ENCODE measurements at places on chromosomes 3 and 15.

- no peak for DNase-seq
- no peaks in the 10 kb centered on the region for H3K36me3 ChIP-seq
- no peak overlapping the region for H3K4me3 ChIP-seq
- no peaks in the 10 kb centered on the region for H3K4me1 ChIP-seq
- no peaks in the 10 kb centered on the region for H3K27me3 ChIP-seq
- no peak overlapping the region for H3K27ac ChIP-seq
Measured at GRCh38 chr15:96254173-96254572, 76.3 kb upstream of the NR2F2 start.

GRCh38 chr3:157151627-157152026 lies 8.3 kb downstream of the CCNL1 start:
- no peak overlapping the region for H3K4me3 ChIP-seq
- H3K4me1 ChIP-seq: peaks cover 20% of the 10 kb centered on the region
- DNase-seq: no peak
- no peak overlapping the region for H3K27ac ChIP-seq
- H3K27me3 ChIP-seq: no peaks in the 10 kb centered on the region
- peaks cover 44% of the 10 kb centered on the region for H3K36me3 ChIP-seq

DNA sequence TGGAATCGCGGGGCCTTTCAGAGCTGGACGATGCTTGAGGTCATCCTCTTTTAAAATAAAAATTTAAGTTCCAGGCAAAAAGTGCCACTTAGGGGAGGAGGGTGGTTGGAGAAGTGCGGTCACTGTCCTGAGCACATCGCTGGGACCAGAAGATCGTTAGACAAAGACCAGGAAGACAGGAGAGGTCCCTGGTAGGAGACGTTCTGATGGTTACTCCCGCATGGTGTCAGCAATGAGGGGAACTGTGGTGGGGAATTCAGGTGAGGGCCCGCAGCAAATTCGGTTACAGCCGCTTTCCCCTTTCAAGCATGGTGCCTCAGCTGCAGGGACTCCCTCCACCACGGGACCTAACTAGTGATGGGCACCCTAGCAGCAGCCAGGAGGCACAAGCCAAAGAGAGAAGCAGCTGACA lies 1.0 kb upstream of the ISY1 start:
- no peaks in the 10 kb centered on the region for H3K27me3 ChIP-seq
- H3K4me3 ChIP-seq: peak overlapping the region; percentile 95
- H3K4me1 ChIP-seq: peaks cover 19% of the 10 kb centered on the region

GRCh38 chr3:5974630-5975322 lies 787.3 kb downstream of the EDEM1 start:
- H3K27me3 ChIP-seq: no peaks in the 10 kb centered on the region
- no peak overlapping the region for H3K27ac ChIP-seq
- H3K4me1 ChIP-seq: no peaks in the 10 kb centered on the region
- H3K36me3 ChIP-seq: no peaks in the 10 kb centered on the region
- DNase-seq: no peak

DNA sequence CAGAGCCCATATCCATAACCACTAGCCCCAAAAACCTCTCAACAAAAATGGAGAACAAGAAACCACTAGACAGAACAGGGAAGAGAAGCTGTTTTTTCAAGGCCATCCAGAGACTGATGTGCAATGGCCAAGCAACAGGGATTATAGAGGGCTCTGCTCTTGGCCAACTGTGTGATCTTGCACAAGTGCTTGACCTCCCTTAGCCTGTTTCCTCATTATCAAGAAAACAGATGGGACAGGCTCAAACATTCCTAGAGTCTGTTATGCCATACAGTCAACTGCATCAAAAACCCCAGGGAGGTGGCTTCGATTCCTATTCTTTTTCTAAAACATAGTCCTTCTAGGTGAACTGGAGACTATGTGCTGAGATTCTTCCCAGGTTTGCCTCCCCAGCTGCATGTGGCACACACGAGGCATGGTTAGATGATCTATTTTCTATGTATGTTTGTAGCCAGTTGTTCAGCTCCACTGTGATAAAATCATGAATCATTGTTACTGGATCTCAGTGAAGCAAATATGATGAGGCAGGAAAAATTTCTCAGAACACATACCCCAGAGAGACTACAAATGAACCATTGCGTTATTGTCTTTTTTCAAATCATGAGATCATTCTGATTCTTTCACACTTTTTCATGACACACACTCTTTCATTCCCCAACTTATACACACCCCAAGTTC lies 132.9 kb upstream of the TGFBR2 start:
- H3K4me3 ChIP-seq: no peak overlapping the region
- H3K4me1 ChIP-seq: peaks cover 29% of the 10 kb centered on the region
- H3K27me3 ChIP-seq: no peaks in the 10 kb centered on the region
- no peak for DNase-seq

DNA sequence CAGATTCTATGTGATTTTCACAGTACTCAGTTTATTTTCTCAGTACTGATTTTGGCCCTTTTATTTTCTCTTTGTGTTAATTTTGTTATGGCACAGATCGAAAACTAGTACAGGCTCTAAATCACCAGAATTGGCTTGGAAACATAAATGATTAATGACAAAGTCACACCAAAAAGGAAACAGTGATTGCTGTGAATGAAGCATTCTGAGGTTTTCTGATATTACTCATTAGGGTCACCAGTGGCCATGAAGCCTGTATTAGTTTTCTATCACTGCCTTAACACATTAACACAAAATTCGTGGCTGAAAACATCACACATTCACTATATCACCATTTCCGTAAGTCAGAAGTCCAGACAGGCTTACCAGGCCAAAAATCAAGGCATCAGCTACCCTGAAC lies 343.0 kb upstream of the THRB start:
- H3K4me3 ChIP-seq: no peak overlapping the region
- no peak for DNase-seq
- H3K27me3 ChIP-seq: no peaks in the 10 kb centered on the region
- H3K27ac ChIP-seq: no peak overlapping the region
- no peaks in the 10 kb centered on the region for H3K36me3 ChIP-seq

GRCh38 chr15:83158393-83158792 lies 49.2 kb downstream of the HDGFL3 start:
- peaks cover 8% of the 10 kb centered on the region for H3K36me3 ChIP-seq
- no peak overlapping the region for H3K27ac ChIP-seq
- H3K4me3 ChIP-seq: no peak overlapping the region
- no peaks in the 10 kb centered on the region for H3K4me1 ChIP-seq
- no peak for DNase-seq
- H3K27me3 ChIP-seq: no peaks in the 10 kb centered on the region

GRCh38 chr15:101697488-101697887 lies 26.8 kb downstream of the TARS3 start:
- no peak for DNase-seq
- peaks cover 11% of the 10 kb centered on the region for H3K36me3 ChIP-seq

- H3K4me1 ChIP-seq: no peaks in the 10 kb centered on the region
- no peak overlapping the region for H3K4me3 ChIP-seq
- no peak for DNase-seq
- no peak overlapping the region for H3K27ac ChIP-seq
- H3K36me3 ChIP-seq: no peaks in the 10 kb centered on the region
Measured at GRCh38 chr3:193757457-193757856, 164.4 kb downstream of the OPA1 start.

- no peak overlapping the region for H3K4me3 ChIP-seq
- no peaks in the 10 kb centered on the region for H3K36me3 ChIP-seq
- DNase-seq: peak; percentile 35
Measured at GRCh38 chr15:52709187-52709981, 30.2 kb upstream of the ATOSA start.

- H3K4me1 ChIP-seq: no peaks in the 10 kb centered on the region
- DNase-seq: no peak
- no peak overlapping the region for H3K4me3 ChIP-seq
Measured at GRCh38 chr3:22399566-22399965, 648.6 kb upstream of the ZNF385D start.

DNA sequence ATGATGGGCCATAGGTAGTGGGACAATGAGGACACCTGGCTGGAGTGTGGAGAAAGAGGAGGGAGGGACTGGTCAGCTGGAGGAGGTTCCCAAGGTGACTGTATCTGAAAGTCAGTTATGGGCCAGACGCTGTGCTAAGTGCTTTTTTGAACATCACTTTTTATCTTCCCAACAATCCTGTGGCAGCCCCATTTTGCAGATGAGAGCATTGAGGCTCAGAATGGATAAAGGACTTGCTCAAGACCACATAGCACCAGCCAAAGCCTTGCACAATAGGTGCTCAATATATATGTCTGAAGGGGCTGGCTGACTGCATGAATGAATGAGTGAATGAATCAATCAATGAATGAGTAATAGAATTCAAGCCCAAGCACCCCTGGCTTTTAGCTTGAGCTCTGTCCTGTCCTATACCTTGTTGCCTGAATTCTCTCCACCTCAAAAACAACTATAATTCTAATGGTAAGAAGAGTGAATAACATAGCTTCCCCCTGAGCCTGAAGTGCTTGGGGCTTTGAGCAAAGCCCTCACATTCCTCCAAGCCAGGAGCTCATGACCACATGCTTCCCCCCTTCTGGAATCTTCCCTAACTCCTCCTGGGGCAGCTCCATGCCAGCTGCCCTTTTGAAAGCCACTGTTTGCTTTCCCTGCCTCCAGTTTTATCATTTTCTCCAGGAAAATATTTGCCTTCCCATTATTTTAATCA lies 150.9 kb downstream of the RPLP1 start:
- no peak for DNase-seq
- H3K36me3 ChIP-seq: no peaks in the 10 kb centered on the region
- no peak overlapping the region for H3K4me3 ChIP-seq
- no peak overlapping the region for H3K27ac ChIP-seq

DNA sequence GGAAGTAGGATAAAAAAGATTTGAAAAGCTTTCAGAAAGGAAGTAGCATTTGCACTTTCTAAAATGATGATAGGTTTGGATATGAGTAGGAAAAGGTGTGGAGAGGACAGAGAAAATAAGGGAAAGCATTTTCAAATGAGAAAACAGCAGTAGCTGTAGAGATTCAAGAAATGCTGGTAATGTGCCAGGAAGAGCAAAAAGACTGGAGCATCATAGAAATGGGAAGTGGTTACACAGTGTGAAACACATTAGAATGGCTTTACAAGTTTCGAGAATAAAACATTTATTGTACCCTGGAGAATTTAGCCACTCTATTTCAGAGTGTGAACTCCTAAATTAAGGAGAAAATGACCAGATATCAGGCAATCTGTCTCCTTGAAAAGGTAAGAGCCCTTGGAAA lies 108.3 kb upstream of the CHL1 start:
- H3K4me3 ChIP-seq: no peak overlapping the region
- no peaks in the 10 kb centered on the region for H3K27me3 ChIP-seq
- DNase-seq: no peak
- H3K27ac ChIP-seq: no peak overlapping the region
- no peaks in the 10 kb centered on the region for H3K36me3 ChIP-seq

DNA sequence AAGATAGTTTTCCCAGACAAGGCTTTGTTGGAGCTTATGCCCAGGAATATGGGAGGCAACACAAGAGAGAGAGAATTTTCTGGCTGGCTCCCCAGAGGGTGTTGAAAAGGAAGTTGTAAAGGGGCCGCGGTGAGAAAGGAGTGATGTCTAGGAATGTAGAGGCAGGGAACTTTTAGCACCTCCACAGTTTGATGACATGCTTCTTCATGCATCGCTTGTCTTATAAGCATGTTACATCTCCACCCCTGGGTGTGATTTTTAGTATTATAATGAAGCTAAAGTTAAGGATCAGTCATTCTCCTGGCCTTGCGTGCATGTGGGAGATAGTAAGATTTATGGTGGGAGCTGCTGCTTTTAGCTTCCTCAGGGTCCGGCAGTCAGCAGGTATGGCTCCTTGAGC lies 32.8 kb upstream of the TF start:
- H3K36me3 ChIP-seq: no peaks in the 10 kb centered on the region
- H3K27me3 ChIP-seq: peaks cover 28% of the 10 kb centered on the region
- no peak overlapping the region for H3K4me3 ChIP-seq
- H3K27ac ChIP-seq: no peak overlapping the region
- no peak for DNase-seq

- no peak overlapping the region for H3K4me3 ChIP-seq
- DNase-seq: no peak
- H3K4me1 ChIP-seq: no peaks in the 10 kb centered on the region
- no peak overlapping the region for H3K27ac ChIP-seq
- peaks cover 4% of the 10 kb centered on the region for H3K27me3 ChIP-seq
- H3K36me3 ChIP-seq: no peaks in the 10 kb centered on the region
Measured at GRCh38 chr3:55537563-55537962, 50.5 kb upstream of the WNT5A start.

GRCh38 chr3:125511420-125512118 lies 8.4 kb downstream of the SNX4 start:
- DNase-seq: no peak
- H3K27ac ChIP-seq: no peak overlapping the region
- H3K4me1 ChIP-seq: peaks cover 7% of the 10 kb centered on the region
- H3K4me3 ChIP-seq: no peak overlapping the region
- no peaks in the 10 kb centered on the region for H3K27me3 ChIP-seq

- no peaks in the 10 kb centered on the region for H3K4me1 ChIP-seq
- no peaks in the 10 kb centered on the region for H3K27me3 ChIP-seq
- DNase-seq: no peak
Measured at GRCh38 chr3:128745742-128746141, 19.8 kb downstream of the RAB7A start.

GRCh38 chr15:101453123-101454120 lies 36.1 kb downstream of the PCSK6 start:
- H3K4me3 ChIP-seq: no peak overlapping the region
- H3K27me3 ChIP-seq: no peaks in the 10 kb centered on the region
- DNase-seq: no peak
- no peaks in the 10 kb centered on the region for H3K4me1 ChIP-seq
- no peak overlapping the region for H3K27ac ChIP-seq

DNA sequence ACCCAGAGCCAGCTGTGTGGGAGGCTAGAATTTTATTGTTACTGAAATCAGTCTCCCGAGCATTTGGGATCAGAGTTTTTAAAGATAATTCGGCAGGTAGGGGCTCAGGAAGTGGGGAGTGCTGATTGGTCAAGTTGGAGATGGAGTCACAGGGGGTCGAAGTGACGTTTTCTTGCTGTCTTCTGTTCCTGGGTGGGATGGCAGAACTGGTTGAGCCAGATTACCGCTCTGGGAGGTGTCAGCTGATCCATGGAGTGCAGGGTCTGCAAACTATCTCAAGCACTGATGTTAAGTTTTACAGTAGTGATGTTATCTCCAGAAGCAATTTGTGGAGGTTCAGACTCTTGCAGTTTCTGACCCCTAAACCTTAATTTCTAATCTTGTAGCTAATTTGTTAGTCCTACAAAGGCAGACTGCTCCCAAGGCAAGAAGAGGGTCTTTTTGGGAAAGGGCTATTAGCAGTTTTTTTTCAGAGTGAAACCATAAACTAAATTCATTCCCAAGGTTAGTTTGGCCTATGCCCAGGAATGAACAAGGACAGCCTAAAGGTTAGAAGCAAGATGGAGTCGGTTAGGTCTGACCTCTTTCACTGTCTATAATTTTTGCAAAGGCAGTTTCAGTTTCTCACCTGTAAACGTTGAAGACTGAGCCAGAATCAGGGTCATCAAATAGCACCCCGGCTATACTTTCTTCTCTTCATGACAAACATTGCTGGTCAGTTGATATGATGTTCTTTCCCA lies 28.2 kb downstream of the FLNB start:
- no peak overlapping the region for H3K4me3 ChIP-seq
- H3K36me3 ChIP-seq: peaks cover 57% of the 10 kb centered on the region
- H3K27ac ChIP-seq: no peak overlapping the region
- peaks cover 42% of the 10 kb centered on the region for H3K4me1 ChIP-seq

GRCh38 chr15:66066481-66066880 lies 187.1 kb downstream of the MEGF11 start:
- no peaks in the 10 kb centered on the region for H3K4me1 ChIP-seq
- no peak for DNase-seq
- H3K27me3 ChIP-seq: peaks cover 4% of the 10 kb centered on the region
- H3K4me3 ChIP-seq: no peak overlapping the region
- H3K36me3 ChIP-seq: no peaks in the 10 kb centered on the region

All from keratinocyte (primary cell).